ENCODE measurements at places on chromosomes 1 and 21. TPM values are rescaled to one million over a fixed set of nuclear protein-coding genes. Genes with fewer than 3 reads are reported as not detected.

DNA sequence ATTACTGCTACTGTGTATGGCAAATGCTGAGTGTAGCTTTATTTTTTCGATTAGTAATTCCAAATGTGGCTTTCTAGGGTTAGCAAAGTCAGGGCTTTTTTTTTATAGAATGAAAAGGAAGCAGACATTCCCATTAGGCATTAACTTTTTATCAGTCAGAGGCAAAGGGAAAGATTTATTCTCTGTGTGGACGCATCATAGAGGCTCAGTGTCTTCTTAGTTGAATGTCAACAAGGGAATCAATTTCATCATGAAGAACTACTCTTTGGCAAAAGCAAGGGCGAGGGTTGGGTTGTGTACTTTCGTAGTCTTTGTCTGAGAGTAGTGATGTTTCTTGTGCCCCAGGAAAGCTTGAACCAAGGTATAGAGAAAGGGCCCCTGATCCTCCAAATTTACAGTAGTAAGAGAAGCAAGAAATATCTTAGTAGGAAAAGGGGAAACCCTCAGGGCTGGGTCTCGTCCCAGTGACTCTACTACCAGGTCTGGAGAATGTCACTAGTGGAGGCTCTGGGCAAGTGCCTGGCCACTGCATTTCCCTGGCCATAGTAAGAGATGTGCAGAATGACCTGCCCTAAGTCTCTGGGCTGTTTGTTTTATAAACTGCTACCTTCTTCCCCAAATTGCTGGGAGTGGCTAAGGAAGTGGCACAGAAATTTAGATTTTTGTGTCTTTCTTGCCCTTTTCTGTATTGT, 30.0 kb upstream of the MACF1 start:
- no peak for DNase-seq

OR2L2 gene
- total RNA-seq = not detected

DNA sequence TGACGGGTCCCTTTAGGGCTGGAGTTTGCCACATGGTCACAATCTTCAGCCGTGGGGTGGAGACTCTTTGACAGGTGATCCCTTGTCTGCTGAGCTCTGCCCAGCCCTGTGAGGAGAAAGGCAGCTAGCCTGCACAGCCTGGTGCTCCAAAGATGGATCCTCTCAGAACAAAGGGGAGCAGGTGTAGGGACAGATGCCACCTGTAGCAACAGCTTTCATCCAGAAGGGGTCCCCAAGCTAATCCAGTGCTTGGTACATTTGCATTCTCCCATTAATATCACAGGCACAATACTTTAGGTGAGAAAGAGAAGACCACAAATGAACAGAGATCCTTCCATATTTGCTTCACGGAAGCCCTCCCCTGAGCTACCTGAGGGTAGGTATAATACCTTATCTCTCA, 93.2 kb downstream of the CCDC185 start:
- DNase-seq = no peak

DNA sequence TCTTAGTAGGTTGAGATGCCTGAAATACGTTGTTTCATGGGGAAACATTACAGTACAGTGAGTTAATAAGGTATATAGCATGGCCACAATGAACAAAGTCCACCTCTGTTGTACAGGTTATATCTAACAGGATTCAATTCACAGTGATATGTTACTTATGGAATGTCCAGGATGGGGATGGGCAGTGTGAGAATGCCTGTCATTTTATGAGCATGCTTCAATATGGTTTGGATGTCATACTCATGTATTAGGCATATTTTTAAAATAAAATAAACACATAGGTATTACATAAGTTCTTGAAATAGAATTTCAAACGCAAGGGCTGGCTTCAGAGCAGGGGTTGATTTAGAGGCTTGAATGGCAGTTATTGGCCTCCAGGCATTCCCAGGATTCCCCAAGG, 6.1 kb upstream of the PHLDA3 start:
- DNase-seq = peak; percentile 72

DNA sequence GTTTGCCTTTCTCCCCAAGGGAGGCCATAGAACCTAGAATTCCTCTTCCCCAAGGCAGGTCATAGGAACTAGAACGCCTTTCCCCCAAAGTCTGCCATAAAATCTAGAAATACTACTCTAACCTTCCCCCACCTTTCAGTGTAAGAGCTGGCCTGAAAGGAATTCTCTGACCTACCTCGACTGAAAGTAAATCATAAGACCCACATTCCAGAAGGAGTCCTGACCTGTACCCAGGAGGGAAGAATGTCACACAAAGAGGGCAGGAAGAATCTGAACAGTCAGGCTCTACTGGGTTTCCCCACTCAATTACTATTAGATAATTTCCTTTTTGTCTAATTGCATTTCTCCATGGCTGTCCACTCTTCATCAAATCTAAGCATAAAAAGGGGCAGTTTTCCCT, 5.7 kb upstream of the ATG4C start:
- no peak for DNase-seq

INAVA gene
- total RNA-seq = not detected

CD46 gene
- total RNA-seq = 76.1 TPM

DNA sequence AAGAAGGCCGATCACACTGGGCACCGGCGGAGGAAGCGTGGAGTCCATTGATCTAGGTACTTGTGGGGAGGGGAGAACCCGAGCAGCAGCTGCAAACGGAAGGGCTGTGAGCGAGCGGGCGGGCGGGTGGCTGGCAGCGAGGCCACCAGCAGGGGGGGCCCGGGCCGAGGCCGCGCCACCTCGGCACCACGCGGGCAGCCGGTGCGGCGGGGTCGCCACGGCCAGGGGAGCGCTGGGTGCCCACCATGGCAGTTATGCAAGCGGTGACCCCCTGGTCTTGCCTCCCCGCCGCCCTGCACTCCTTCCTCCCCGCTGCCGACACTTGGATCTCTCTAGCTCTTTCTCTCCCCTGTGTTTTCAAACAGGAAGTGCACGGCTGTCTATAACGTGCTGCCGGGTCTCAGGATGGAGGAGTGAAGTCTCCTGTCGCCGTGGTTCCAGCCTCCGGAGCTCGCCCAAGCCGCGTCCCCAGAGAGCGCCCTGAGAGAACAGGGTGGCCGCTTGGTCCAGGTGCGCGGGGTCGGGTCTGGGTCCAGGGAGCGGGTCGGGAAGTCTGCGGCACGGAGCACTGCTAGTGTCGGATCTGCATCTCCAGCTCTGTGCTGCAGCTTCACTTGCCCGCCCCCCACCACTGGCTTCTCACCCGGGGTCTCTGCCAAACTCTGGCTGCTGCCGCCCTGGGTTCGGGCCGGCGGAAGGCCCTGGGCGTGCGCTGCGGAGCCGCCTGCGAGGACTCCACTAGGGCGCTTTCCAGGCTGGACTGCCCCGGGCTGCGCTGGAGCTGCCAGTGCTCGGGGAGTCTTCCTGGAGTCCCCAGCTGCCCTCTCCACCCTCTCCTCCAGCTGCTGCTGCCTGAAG, 22.7 kb downstream of the LRRC8D start:
- DNase-seq = peak; percentile 66

DNA sequence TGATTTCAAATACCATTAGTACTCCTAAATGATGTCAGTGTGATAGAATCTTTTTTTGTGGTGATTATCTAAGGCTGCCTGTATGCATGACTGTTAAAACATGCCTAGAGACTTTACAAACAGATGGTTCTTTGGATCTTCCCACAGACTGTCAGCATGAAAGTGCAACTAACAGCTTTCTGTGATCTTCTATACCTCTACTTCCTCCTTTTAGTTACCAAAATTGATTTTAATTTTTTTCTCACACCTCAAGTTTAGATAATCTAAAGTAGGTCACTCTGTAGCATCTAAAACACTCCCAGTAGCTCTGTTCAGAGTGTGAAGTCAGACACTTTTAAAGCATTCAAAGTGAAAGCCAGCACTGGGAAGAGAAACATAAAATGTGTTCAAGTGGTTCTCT, 534.5 kb downstream of the PTPRC start:
- peak; percentile 77 for DNase-seq

NPPA gene
- total RNA-seq = not detected

DNA sequence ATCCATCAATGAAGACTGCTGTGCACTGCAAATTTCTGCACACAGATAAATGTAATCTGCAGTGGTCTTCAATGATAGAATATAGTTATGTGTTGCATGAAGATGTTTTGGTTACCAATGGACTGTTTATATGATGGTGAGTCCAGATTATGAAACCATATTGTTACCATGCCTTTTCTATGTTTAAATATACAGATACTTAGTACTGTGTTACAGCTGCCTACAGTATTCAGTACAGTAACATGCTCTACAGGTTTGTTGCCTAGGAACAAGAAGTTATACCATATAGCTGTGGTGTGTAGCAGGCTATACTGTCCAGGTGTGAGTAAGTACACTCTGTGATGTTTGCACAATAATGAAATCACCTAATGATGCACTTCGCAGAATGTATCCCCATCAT, 40.8 kb downstream of the SORT1 start:
- DNase-seq = peak; percentile 39

GRCh38 chr1:41727749-41728115, 191.0 kb downstream of the HIVEP3 start:
- DNase-seq = no peak

MAB21L3 gene
- not detected for total RNA-seq

SAMD11 gene
- total RNA-seq = 5.9 TPM

FCRL2 gene
- total RNA-seq = not detected

- DNase-seq = no peak
Observed at GRCh38 chr1:179298952-179299351, 5.4 kb downstream of the SOAT1 start.

DNA sequence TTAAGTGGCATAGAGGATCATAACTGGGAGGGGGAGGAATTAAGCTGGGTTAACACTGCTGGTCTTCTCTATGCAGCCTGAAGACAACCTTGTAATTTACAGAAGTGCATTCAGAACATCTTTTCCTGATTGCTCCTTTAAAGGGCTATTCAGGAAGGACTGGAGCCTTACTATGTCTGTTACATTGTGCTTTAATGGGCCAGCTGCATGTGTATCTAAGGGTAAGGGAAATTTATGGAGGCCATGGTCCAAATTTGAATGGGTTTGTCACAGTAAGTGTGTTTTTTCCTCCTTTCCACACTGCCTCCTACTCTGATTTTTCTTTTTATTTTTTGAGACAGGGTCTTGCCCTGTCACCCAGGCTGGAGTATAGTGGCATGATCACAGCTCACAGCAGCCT, 19.6 kb downstream of the C1orf21 start:
- DNase-seq = no peak

MATN1 gene
- 0.56 TPM for total RNA-seq

DNA sequence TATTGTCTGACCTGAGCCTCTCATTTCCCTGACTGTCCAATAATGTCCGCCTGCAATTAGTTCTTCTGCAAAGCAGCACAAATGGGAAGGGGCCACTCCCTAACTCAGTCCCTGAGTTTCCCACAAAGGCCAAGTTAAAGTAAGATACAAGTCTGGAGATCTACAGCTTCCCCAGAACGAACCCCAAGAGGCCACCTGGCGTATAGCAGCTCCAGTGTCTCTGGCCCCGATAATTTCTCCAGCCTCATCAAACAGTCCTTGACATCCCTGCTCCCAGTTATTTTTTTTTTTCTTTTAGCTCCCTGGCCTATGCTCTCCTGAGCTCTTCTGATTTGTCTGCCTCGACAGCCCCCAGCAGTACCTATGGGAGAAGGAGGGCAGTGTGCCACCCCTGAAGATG, 8.1 kb upstream of the ACKR1 start:
- DNase-seq = no peak

DNA sequence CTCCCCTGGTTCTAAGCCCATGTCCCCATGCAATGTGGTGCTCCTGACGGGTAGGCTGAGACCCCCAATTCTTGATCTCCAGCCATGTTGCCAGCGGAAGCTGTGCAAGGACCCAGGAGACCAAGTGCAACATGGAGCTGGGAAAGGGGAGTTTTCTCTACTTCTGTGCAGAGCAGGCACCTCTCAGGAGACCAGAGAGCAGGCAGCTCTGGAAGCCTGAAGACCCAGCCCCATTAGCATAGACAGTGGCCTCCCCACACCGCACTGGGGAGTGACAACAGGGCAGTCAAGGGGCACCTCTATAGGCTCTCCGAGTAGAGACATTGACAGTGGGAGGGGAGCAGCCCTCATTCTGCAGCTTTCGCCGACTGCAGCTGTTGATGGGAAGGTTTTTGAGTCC, 410.2 kb downstream of the MATN1 start:
- no peak for DNase-seq

GRCh38 chr1:147721716-147722115, 38.7 kb downstream of the GJA5 start:
- DNase-seq = no peak

DNA sequence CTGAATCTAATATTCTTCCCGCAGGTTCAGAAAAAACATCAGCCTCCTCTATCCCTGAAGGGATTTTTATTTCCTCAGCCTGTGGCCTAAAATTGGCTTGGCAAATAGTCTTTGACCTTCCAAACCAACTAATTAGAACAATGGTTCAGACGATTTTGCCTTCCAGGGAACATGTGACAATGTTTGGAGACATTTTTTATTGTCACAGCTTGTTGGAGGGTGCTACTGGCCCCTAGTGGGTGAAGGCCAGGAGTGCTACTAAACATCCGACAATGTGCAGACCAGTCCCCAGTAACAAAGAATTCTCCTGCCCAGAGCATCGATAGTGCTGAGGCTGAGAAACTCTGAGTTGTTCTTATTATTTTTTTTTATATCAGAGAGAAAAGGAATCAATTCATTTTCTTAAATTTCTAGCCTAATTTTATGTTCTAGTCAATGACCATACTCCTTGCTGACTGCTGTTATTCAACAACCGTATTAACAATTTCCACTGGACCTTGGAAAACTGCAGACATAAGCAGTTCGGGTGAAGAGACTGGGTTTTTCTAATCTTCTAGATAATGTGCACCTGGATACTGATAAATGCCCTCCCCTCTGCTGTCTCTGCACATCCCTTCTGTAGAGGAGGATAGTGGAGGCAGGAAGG, 280.7 kb downstream of the LMX1A start:
- peak; percentile 13 for DNase-seq

- no peak for DNase-seq
Observed at GRCh38 chr1:183404476-183404875, 13.7 kb downstream of the NMNAT2 start.

- peak; percentile 26 for DNase-seq
Observed at GRCh38 chr1:11948822-11949458, 14.4 kb downstream of the PLOD1 start.

DNA sequence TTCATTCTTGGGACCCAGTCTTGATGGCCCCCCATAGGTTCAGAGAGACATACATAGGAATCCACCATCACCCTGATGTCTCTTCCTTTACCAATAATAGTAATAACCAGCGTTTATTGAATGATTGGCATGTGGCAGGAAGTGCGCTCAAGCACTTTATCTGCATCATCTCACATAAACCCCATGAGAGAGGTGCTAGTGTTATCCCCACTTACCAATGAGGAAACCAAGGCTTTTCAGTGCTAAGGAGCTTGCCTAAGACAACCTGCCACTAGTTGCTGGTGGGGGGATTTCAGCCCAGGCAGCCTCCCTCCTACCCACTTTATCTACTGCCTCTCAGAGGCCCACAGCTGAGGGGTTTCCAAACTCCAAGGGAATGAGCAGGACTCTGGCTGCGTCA, 7.7 kb downstream of the LGR6 start:
- no peak for DNase-seq

DNA sequence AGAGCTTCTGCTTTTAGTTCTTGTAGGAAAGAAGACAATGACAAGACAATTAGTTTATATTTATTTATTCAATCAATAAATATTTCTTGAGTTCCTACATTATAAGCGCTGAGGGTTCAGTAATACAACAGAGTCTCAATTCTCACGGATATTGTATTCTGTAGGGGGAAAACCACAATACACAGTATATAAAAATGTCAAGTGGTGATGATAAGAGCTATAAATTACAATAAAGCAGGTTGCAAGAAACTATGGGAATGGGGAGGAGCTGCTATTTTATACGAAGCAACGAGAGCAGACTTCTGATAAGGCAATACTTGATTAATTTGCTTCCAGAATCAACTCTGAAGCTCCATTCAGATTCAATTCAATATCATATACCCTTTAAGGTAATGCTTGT, 10.6 kb upstream of the XCL1 start:
- DNase-seq = no peak

GRCh38 chr1:109786112-109786480, 22.4 kb upstream of the EPS8L3 start:
- no peak for DNase-seq
